ENCODE measurements at places on chromosomes 5 and 9.

- H3K36me3 ChIP-seq: no peaks in the 10 kb centered on the region
- no peak overlapping the region for H3K27ac ChIP-seq
- H3K27me3 ChIP-seq: no peaks in the 10 kb centered on the region
Measured at GRCh38 chr5:159340511-159340910, 10.2 kb upstream of the IL12B start.

GRCh38 chr5:69000216-69000919 is 93.4 kb upstream of the SLC30A5 start:
- H3K4me1 ChIP-seq: no peaks in the 10 kb centered on the region
- no peak overlapping the region for H3K4me3 ChIP-seq

DNA sequence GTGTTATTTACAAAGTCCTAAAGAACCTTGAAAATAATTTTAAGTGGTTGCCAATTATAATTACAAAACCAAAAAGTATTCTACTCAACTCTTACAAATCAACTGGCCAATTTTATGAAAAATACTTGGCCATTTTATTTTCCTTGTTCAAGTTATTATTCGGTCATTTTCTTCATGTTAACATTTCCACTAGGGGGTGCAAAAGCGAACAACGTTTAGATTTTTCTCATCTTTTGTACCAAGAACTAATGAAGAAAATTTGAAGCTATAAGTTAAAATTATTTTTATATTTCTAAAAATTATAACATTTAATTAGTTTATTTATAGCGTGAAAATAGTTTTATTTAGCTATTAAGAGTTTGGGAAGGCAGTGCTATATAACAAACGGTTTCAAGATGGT is 1453.3 kb downstream of the MAT2B start:
- no peaks in the 10 kb centered on the region for H3K27me3 ChIP-seq
- H3K36me3 ChIP-seq: no peaks in the 10 kb centered on the region
- H3K4me1 ChIP-seq: no peaks in the 10 kb centered on the region
- H3K4me3 ChIP-seq: no peak overlapping the region
- no peak overlapping the region for H3K27ac ChIP-seq

DNA sequence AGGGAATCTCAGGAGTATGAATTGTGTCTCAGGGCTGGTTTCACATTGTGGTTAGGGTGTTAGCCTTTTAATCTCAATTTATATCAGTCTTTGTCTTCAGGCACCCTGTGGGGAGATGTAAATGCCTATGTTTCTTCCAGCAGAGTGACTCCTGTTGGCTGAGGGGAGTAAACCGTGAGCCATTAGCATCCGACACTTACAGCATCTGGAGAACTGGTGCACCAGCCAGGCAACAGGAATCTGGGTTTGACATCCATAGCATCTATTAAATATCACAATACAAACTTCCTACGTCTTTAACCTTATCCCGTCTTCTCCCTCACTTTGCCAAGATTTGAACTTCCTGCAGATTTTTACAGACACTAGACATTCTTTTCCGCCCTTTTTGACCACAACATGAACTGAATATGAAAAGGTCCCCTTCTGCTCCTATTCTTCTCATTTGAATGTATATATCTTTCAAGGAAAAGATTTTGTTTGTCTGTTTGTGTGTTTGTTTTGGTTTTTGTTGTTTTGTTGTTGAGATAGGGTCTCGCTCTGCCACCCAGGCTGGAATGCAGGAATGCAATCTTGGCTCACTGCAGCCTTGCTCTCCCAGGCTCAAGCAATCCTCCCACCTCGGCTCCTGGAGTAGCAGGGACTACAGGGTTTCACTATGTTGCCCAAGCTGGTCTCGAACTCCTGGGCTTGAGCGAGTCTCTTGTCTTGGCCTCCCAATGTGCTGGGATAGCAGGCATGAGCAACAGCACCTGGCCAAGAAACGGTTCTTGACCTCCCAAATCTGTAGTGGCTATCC is 626.2 kb downstream of the TLR4 start:
- H3K4me1 ChIP-seq: no peaks in the 10 kb centered on the region
- no peak for DNase-seq
- no peak overlapping the region for H3K4me3 ChIP-seq
- H3K27me3 ChIP-seq: no peaks in the 10 kb centered on the region
- H3K27ac ChIP-seq: no peak overlapping the region
- H3K36me3 ChIP-seq: no peaks in the 10 kb centered on the region

DNA sequence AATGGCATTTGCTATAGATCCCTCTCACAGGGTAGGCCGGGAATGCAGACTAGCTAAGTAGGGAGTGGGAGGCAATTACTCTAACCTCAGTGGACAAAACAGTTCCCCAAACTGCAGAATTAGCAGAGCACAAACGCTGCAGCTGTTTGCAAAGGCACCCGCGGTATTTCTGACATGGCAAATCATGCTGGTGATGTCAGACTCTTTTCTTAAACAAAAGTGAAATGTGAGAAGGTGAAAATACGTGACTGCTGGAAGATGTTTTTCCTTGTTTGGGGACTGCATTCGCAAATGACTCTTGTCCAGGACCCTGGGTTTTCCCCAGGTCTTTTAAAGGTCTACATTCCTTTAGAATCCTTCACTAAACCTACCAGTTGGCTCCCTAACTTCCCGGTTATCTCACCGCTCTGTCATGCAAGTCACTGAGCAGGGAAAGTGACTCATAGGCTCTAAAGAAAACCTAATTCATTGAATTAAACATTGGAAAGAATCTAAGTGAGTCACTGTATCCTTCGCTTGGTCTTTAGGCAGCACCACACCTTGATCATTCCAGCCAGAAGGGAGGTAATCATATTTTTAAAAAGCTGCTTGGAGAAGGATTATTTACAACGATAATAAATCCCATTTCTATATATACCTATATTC is 91.5 kb upstream of the DNAH5 start:
- peak; percentile 49 for DNase-seq
- H3K4me3 ChIP-seq: no peak overlapping the region
- peaks cover 63% of the 10 kb centered on the region for H3K4me1 ChIP-seq
- H3K36me3 ChIP-seq: no peaks in the 10 kb centered on the region

- H3K4me1 ChIP-seq: no peaks in the 10 kb centered on the region
- no peaks in the 10 kb centered on the region for H3K36me3 ChIP-seq
- no peak overlapping the region for H3K4me3 ChIP-seq
- DNase-seq: no peak
- no peaks in the 10 kb centered on the region for H3K27me3 ChIP-seq
Measured at GRCh38 chr5:10123254-10123989, 126.3 kb downstream of the ATPSCKMT start.
